HuH-7.5 (cell line): ENCODE measurements at places on chromosomes 11 and 22.

DNA sequence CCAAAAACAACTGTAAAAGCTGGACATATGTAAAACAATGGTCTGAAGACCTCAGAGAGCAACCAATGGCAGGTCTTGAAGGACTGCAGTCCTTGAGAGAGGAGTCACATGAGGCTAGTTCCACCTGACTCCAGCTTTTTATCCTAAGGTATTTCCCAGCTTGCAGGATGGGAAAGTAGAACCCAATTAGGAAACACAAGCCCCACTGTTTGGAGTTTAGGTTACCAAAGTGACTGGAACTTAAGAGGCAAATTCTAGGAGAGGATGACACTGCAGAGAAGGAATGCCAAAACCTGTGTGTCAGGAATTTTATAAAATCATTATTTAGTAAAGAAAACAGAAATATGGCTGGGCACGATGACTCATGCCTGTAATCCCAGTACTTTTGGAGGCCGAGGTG is 18.4 kb downstream of the OR2AT4 start:
- no peak for DNase-seq

DNA sequence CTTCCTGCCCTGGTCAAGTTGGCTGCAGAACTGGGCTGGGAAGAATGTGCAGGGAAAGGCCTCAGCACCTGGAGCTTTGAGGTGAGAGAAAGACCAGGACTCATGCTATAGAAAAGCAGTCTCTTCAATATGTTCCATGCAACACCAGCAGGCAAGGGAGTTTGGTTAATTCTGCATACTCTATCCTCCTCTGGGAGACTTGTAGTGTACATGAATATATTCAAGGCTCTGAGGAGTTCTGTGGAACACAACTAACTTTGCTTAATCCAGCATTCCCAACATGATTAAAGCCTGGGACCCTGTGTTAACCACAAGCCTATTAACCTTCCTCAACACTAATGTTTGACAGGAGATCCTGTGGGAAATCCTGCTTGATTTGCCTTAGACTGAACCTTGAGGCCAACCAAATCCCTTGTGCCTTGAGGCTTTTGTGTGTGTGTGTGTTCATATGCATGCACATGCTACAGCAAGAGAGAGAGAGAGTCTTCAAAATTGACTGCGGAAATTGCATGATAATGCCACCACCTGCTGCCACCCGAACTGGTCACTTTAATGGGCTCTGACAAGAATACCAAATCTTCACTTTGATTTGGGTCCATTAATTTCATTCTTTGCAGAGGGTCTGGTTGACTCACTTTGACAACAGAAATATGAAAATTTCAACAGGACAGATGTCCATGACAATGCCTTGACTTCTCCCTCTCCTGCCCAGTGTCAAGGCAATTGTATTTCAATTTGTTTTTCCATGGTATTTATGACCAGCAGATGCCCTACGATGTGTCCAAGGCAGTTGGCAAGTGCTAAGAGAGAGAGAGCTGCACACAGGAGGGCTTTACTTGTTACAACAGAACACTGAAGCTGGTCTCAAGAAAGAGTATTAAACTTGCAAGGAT is 238.2 kb upstream of the ZBED5 start:
- DNase-seq = no peak

DNA sequence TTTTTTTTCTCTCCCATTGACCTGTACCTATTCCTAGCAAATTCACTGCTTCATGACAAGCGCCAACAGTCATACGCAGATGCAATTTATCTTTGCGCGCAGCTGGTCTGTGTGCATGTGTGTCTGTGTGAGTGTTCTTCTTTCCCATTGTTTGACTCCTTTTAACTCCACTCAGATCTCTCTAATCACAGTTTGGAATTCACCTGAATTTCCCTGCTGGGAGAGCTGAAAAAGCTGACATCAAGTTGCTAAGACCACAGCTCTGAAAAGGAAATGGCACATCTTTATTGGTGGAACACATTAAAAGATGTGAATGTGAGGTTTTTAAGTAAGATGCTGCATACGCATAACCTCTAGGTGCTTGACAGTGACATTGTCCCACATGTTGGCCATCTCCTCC is 187.4 kb upstream of the MTMR2 start:
- no peak for DNase-seq

GRCh38 chr11:16787035-16787742 is 48.7 kb downstream of the C11orf58 start:
- DNase-seq = no peak

- no peak for DNase-seq
These were observed 4.7 kb downstream of the LMF2 start for GRCh38 chr22:50502628-50503474.

DNA sequence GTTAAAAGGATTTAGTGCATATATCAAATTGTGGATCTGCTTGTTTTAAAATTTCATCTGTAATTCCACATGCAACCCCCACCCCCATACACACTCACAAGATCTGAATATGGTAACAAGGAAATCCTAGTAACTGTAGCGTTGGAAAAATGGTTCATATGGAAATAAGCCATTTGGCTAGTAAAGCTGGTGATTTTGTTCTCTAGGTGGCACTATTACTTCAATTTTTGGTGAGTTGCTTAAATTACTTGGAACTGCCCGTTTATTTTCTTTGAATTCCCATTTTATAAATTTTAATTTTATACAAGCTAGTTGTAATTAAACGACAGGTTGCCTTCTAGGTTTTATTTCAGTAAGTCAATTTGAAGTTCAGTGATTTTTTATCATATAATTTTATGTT is 5.3 kb downstream of the BDNF start:
- no peak for DNase-seq

DNA sequence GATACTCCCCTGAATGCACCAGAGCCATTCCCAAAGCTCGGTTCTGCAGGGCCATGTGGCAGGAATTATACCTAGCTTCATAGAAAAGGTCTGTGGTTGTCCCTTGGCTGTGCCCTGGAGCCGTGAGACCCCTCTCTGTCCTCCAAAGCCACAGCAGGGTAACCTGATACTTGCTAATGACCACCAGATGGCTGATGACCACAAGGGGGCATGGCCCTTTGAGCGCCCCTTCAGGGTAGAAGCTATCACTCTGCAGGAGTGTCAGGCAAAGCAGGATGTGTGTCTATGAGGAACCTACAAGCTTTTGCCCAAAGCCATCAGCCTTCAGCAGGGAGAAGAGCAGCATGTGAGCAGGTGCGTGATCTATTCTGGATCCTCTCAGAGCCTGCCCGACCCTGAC is 95.3 kb downstream of the NTM start:
- no peak for DNase-seq
